ENCODE measurements at places on chromosomes 1 and 21. TPM values are rescaled to one million over a fixed set of nuclear protein-coding genes. Genes with fewer than 3 reads are reported as not detected.

DNA sequence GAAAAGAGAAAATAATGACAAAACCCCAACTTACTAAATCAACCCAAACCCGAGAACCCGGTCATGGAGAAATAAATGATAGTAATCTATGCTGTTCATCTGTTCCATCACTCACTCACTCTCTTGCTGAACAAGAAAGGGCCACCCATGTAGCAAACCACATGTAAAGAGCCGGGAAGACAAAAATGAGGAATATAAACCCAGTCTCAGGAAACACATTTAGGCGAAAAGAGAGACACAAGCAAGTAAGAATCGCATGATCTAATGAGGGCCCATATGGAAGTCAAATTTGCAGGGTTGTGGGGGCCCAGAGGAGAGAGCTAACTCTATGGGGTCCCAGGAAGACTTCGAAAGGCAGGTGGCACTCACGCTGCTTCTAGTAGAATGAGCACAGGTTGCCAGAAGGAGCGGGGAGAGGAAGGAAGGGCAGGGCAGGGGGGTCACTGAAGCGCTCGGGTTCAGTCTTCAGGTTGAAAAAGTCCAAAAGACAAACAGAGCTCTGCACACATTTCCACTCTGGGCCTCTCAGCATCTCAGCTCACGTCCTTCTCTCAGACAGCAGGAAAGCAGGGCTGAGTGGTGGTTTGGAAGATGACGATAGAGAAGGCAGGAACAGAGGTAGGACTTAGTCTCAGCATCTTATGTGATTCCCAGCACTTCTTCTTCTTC, 142.9 kb upstream of the KRTAP19-8 start:
- H3K27ac ChIP-seq: no peak overlapping the region
- no peak overlapping the region for H3K4me3 ChIP-seq
- DNase-seq: no peak
- H3K4me1 ChIP-seq: no peaks in the 10 kb centered on the region
- no peaks in the 10 kb centered on the region for H3K27me3 ChIP-seq
- no peaks in the 10 kb centered on the region for H3K36me3 ChIP-seq

The TIAM1 gene
- total RNA-seq: 30.7 TPM

The CFHR2 gene
- total RNA-seq: not detected

GRCh38 chr21:20999659-21000058, 1.4 kb downstream of the NCAM2 start:
- no peak overlapping the region for H3K4me3 ChIP-seq
- no peak for DNase-seq
- H3K4me1 ChIP-seq: peaks cover 6% of the 10 kb centered on the region
- H3K27me3 ChIP-seq: peaks cover 24% of the 10 kb centered on the region
- H3K27ac ChIP-seq: no peak overlapping the region

DNA sequence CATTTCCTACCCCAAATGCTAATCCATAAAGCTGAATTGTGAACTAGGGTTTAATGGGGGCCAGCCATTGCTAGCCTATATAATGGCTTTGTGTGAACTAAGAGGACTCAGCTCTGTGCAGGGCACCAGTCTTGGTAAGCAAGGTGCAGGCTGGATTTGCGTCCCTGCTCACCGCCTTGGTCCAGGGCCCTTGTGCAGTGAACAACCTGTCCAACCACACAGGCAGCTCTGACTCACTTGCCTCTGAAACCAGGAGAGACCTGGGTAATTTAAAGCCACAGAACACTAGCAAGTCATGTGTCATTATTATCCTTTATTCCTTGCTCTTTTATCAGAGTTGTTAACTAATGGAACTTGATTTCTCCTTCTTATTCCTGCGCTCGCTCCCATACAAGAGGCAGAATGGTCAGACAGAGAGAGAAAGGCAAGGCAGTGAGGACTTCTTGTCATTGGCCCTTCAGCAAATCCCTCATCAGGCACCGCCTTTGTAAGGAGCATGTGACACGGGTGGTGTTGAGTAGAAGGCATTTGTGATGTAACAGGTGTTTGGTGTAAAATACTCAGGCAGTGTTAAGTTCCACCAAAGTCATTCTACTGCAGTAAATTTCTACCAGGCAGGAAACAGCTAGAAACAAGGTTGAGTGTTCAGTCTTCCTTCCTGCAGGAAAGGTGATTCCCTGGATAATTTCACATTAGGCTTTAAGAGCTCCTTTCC, 67.3 kb upstream of the OLIG2 start:
- H3K4me1 ChIP-seq: peaks cover 16% of the 10 kb centered on the region
- no peaks in the 10 kb centered on the region for H3K27me3 ChIP-seq
- no peak overlapping the region for H3K27ac ChIP-seq
- H3K4me3 ChIP-seq: no peak overlapping the region
- H3K36me3 ChIP-seq: no peaks in the 10 kb centered on the region
- DNase-seq: no peak

- DNase-seq: no peak
- peaks cover 11% of the 10 kb centered on the region for H3K4me1 ChIP-seq
- H3K27ac ChIP-seq: no peak overlapping the region
- H3K36me3 ChIP-seq: no peaks in the 10 kb centered on the region
Observed at GRCh38 chr1:20443703-20444586, 42.1 kb downstream of the CAMK2N1 start.

The EMC1 gene
- total RNA-seq: 51.0 TPM

The VANGL2 gene
- total RNA-seq: 62.5 TPM

- H3K4me3 ChIP-seq: no peak overlapping the region
- no peaks in the 10 kb centered on the region for H3K27me3 ChIP-seq
- no peak overlapping the region for H3K27ac ChIP-seq
- no peaks in the 10 kb centered on the region for H3K4me1 ChIP-seq
Observed at GRCh38 chr1:38829368-38829767, 30.2 kb downstream of the RRAGC start.

- H3K36me3 ChIP-seq: no peaks in the 10 kb centered on the region
- no peak for DNase-seq
- no peaks in the 10 kb centered on the region for H3K27me3 ChIP-seq
- H3K27ac ChIP-seq: no peak overlapping the region
- H3K4me3 ChIP-seq: no peak overlapping the region
Observed at GRCh38 chr1:190179817-190180216, 297.8 kb downstream of the BRINP3 start.

DNA sequence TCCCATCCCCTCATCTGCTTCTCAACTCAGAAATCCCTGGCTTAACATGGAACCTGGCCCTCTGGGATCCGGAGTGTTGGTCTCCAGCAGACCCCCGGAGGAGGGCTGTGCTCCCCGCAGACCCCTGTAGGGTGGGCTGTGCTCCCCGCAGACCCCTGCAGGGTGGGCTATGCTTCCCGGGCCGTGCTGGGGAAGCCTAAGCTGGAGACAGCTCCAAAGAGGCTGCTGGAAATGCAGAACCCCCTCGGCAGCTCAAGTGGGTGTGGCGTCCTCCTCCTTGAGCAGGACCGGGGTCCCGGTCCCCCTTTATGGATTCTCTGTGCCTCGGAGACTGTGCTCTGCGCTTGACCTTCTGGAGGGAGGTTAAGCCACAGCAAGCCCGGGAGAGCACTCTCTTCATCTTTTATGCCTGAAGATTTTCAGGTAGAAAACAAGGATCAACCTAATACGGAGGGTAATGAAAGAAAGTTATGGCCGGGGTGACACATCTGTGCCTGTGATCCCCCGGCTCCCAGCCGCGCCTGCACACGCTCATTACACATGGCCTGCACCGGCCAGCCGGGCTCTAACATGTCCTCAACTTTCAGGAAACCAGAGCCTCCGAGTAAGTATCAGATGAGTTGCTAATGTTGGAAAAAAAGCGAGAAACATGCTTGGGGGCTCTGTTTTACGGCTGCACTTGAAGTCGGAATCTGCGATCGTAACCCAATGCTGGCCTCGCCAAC, 87.7 kb upstream of the ACTRT2 start:
- H3K4me3 ChIP-seq: no peak overlapping the region
- H3K27ac ChIP-seq: no peak overlapping the region
- H3K27me3 ChIP-seq: no peaks in the 10 kb centered on the region
- no peak for DNase-seq

- H3K4me1 ChIP-seq: no peaks in the 10 kb centered on the region
- H3K36me3 ChIP-seq: peaks cover 18% of the 10 kb centered on the region
- DNase-seq: no peak
- no peak overlapping the region for H3K4me3 ChIP-seq
Observed at GRCh38 chr1:246843876-246844275, 87.9 kb downstream of the AHCTF1 start.

The GCLM gene
- total RNA-seq: 12.8 TPM

DNA sequence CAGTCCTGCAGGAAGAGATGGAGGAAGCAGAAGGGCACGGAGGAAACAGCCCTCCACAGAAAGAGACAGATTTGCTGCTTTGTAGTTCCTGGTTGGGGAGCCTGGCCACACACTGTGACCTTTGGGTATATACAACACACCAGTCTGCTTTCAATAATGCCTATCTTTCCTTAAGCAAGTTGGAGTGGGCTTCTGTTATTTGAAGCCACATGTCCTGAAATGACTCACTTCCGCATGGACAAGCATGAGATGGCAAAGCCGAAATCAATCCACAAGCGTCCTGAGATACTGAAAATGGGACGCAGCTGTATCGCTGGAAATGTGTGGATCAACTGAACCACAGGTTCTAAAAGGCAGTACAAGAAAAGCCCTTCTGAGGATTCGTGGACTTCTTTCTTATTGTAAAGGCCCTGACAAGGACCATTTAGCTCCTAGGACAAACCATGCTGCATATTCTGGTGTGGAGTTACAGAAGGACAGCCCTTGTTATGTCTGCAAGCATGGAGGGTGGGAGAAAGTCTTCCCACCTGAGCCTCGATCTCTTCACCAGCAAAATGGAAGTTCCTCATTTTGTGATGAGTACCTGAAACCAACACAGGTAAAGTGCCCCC, 22.7 kb upstream of the FHAD1 start:
- H3K4me3 ChIP-seq: no peak overlapping the region
- no peak overlapping the region for H3K27ac ChIP-seq
- H3K27me3 ChIP-seq: no peaks in the 10 kb centered on the region
- H3K36me3 ChIP-seq: peaks cover 5% of the 10 kb centered on the region

DNA sequence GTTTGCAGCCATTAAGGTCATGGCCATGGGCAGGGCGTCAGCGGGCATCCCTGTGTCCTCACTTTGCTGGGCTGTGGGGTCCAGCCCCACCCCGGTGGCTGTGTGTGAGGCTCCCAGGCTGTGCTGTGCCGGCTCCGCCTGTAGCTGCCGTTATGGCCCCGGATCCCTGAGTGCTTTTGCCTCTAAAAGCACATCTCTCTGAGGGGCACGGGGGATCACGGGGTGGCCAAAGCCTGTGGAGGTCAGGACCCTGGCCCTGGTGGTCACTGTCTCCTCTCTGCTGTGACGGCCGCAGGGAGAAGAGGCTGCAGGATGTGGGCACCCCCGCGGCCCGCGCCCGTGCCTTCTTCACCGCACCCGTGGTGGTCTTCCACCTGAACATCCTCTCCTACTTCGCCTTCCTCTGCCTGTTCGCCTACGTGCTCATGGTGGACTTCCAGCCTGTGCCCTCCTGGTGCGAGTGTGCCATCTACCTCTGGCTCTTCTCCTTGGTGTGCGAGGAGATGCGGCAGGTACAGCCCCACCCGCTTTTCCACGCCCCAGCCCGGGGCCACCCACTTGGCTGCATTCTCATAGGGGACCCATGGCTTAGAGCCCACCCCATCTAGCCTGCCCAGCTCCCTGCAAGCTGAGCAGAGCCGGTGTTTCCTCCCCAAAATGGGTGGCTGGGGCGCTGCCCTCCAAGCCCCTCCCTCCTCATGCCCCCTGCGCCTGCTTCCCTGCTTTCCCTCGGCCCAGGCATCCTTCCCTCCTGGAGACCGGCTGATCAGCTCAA, 48.2 kb downstream of the TRPM2 start:
- no peak for DNase-seq
- no peak overlapping the region for H3K4me3 ChIP-seq
- H3K27ac ChIP-seq: no peak overlapping the region
- no peaks in the 10 kb centered on the region for H3K27me3 ChIP-seq
- no peaks in the 10 kb centered on the region for H3K4me1 ChIP-seq

The AADACL3 gene
- total RNA-seq: 2.3 TPM

DNA sequence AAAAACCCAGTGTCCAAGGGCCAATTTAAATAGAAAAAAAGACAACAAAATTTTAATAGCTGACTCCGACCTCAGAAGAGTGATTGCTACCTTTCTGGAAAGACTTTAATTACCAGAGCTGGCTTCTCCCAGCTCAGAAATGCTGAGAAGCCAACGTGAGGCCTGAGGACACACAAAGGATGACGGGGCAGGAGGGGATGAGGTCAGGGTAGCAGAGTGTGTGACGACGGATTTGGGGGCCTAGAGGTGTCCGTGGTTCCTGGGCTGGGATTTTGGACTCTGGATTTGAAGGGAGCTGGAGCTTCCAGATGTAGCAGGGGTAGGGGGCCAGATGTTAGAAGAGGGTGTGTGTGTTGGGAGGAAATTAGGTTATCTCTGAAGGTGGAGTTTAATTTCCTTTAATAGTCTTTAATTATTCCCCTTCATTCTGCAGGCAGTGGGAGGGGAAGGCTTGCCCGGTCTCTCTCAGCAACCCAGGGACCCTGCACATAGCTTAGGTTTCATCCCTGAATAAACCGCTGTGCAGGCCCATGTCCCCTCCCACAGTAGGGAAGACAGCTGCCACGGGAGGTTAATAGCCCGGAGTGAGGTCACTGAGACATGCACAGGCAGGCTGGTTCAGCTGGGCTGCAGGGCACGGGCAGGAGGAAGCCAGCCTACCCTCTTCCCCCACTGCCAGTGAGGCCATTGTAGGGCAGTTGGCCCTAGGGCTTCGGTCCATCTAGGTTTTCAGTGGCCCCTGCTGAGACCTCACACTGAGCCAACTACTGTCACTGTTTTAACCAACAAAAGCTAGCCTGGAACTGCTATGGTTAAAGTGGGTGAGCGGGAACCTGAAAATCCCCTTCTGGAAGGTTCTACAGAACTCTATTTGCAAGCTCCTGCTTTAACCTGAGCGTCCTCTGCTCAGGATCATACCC, 3.8 kb upstream of the PADI3 start:
- no peak overlapping the region for H3K27ac ChIP-seq
- no peaks in the 10 kb centered on the region for H3K27me3 ChIP-seq
- no peaks in the 10 kb centered on the region for H3K36me3 ChIP-seq
- no peaks in the 10 kb centered on the region for H3K4me1 ChIP-seq
- no peak for DNase-seq

DNA sequence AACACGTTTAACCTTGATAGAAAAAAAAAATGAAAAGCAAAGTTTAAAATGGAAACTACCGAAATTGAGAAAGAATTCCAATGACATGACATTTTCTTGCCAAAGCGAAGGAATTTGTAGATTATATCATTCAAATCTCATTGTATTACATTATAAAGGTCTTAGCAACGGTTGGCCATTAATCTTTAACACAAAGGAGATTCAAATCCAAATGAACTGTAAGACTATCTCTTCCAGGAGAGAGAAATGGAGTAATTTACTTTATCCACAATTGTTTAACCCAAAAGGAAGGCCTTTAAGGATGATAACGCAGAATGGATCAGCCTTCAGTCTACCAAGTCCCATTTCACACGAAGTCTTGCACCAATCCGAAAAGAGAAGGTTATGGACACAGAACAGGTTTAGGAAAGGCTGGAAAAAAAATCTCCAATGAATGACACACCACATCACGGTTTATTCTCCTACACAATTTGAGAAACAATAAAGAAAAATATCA, 1.5 kb downstream of the ENAH start:
- no peaks in the 10 kb centered on the region for H3K4me1 ChIP-seq
- no peaks in the 10 kb centered on the region for H3K27me3 ChIP-seq
- no peak overlapping the region for H3K27ac ChIP-seq
- no peak for DNase-seq
- peak overlapping the region; percentile 98 for H3K4me3 ChIP-seq
- no peaks in the 10 kb centered on the region for H3K36me3 ChIP-seq

The ACAP3 gene
- total RNA-seq: 26.5 TPM

GRCh38 chr21:20642681-20643080, 355.5 kb upstream of the NCAM2 start:
- no peak for DNase-seq
- H3K4me1 ChIP-seq: no peaks in the 10 kb centered on the region
- H3K27me3 ChIP-seq: no peaks in the 10 kb centered on the region
- H3K36me3 ChIP-seq: no peaks in the 10 kb centered on the region
- no peak overlapping the region for H3K27ac ChIP-seq

The CDK18 gene
- 44.0 TPM for total RNA-seq
